ENCODE measurements at places on chromosomes 7 and 10.
A peak's percentile ranks its signal among the peaks of the same experiment; 100 is the strongest.

- DNase-seq, result no peak
Measured at GRCh38 chr7:105934572-105935185, 28.4 kb upstream of the CDHR3 start.

- no peak for DNase-seq
Measured at GRCh38 chr10:130430291-130430690, 294.1 kb downstream of the GLRX3 start.

GRCh38 chr7:75914655-75915415 lies at the start of gene POR:
POR (plus strand) TSS chr7:75915155; CDS start chr7:75954002, 38,847 bp downstream.
- DNase-seq, result peak; percentile 91

GRCh38 chr10:24953675-24954074 lies 1.3 kb upstream of the PRTFDC1 start:
- DNase-seq, result no peak

DNA sequence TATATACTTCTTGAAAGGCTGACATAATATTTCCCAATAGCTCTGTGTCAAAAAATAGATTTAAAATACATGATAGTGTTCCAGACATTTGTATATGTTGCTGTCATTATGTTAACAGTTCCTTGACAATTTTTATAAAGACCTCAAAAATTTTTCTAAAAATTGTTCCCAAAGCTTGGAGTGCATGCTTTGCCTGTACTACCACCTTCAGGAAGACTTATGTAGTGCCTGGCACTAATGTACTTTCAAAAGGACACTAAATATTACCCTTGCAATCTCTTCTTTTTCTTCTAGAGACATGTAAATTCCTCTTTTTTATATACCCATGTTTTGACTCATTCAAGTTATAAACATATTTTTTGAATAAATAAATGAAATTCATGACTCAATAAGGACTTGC lies 48.0 kb upstream of the SP8 start:
- no peak for DNase-seq
